ENCODE measurements at places on chromosomes 3 and 15.

DNA sequence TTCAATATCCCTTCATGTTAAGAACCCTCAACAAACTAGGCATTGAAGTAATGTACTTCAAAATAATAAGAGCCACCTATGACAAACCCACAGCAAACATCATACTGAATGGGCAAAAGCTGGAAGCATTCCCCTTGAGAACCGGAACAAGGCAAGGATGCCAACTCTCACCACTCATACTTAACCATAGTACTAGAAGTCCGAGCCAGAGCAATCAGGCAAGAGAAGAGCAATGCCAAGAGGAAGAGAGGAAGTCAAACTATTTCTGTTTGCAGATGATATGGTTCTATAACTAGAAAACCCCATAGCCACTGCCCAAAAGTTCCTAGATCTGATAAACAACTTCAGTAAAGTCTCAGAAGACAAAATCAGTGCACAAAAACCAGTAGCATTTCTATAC lies 161.9 kb downstream of the UBE2E2 start:
- DNase-seq = no peak

DNA sequence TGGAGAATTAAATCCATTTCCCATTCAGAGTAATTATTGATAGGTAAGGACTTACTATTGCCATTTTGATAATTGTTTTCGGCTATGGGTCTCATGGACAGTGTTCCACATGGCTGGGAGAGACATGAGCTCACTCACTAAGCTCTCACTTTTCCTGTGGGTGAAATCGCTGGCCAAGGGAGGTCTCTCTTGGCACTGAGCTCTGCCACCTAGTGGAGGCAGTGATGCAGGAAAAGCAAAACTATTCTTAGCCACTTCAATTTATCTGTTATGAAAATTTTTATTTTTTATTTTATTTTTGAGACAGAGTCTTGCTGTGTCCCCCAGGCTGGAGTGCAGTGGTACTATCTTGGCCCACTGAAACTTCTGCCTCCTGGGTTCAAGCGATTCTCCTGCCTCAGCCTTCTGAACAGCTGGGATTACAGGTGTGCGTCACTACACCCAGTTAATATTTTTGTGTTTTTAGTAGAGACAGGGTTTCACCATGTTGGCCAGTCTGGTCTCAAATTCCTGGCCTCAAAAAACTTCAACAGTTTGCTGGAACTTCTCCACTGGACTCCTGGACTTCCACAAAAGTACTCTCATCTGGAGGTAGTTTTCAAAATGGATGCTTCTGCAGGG lies 4.7 kb upstream of the RNF13 start:
- peak; percentile 17 for DNase-seq

GRCh38 chr15:68924866-68925560 lies 5.3 kb upstream of the SPESP1 start:
- DNase-seq = peak; percentile 54

GRCh38 chr3:50515565-50516439 lies 12.4 kb upstream of the CACNA2D2 start:
- DNase-seq = no peak

- DNase-seq = no peak
Measured at GRCh38 chr3:414063-414462, 217.5 kb downstream of the CHL1 start.

- DNase-seq = no peak
Measured at GRCh38 chr3:15755181-15755580, 42.6 kb downstream of the ANKRD28 start.

- DNase-seq = no peak
Measured at GRCh38 chr15:66019826-66020398, 150.6 kb downstream of the RAB11A start.

DNA sequence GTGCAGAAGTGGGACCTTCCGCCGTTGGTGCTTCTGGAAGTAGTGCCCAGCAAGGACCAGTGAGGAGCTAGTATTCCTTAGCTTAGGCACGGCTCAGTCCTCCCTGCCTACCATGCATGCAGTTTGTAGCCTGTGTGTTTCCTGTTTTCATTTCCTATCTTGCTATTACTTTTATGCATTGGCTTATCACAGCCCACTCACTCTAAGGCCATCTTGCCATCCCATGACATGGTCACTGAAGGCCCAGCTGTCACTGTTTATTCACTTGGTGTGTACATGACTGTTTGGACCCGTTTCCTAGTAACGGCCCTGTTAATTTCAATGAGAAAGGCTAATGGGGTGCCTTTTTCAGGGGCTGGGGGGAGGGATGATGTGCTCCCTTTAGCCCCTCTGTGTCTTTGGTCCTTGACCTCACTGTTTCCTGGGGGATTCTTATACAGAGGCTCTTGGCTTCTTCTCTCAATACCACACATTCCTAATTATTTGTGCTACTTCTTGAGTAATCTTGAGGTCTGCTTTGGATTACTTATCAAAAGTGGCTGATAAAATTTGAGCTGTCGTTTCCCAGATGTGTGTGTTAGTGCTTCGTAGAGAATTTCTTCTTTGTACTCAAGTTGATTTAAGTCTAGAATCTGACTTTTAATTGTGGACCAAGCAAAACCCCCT lies 24.5 kb upstream of the TRAK1 start:
- DNase-seq = no peak

DNA sequence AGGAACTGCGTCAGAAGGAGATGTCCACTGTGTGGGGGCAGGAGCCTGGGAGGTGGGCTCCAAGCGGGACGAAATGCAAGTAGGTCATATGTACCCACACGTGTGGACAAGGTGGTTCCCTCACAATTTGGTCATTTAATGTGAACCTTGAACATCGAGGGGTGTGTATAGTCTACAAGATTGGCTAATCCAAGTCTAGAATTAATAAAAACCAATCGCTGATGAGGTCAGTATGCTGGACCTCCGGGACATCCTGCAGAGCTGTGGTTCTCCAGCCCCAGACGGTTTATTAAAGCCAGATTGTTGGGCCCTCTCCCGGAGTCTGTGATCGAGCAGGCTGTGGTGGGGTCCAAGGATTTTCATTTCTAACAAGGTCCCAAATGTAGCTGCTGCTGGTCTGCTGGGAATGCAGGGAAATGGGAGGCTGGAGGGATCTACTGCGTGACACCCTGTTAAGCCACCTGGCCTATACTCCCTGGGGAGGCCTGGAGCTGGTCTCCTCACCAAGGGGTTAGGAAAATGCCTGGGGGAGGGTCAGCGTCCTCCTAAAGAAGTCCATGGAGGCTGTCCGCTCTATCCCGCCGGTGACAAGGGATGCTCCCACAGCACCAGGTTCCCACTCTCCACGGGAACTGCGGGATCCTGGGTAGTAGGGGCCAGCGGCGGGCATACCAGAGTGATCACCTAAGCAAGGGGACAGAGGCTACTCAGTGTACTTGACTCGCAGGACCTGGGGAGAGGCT lies 25.1 kb downstream of the PCSK6 start:
- no peak for DNase-seq

DNA sequence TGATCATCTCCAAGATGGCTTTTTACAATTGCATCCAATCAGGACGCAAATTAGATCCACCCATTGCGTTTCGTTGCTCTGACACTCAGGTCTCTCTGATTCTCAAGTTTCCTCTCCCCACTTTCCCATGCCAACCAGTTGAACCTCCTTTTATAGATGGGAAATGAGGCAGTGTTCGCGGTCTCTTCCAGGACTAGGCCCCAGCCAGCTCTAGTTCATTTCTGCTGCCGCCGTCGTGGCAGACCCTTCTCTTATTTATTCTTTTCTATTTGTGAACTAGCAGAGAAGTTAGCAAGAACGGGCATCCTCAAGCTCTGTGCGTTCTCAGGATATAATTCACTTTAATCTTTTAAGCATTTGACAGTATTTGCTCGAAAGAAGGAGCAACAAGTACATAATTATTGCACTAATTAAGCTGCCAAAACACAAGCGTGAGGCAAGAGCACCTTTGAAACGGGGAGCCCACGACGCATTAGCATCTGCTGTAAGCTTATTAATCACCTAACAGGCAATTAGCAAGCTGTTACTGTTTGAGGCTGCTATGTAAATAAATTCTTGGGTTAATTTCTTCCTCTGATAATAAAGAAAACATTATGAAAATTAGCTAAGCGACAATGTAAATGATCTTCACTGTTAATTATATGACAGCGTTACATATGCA lies 246.4 kb upstream of the TLE3 start:
- no peak for DNase-seq
